ENCODE measurements at places on chromosomes 1 and 21.

DNA sequence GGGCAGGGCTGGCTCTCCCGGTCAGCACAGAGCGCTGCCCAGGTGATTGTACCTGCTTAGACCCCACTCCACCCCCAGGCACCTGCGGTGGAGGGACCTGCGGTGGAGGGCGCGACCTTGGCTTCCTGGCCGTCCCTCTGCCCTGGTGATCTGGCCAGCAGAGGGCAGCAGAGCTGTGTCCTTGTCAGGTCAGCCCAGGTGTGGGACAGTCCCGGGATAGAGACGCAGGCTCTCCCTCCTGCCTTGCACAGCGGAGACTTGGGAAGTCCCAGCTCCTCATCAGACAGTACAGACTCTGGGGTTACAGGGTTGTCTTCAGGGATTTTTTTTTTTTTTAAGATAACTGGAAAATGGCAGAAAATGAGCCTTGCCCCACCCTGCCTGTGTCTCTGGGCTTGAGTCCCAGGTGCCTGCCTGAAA lies 10.0 kb downstream of the SLX9 start:
- DNase-seq: peak; percentile 84

GRCh38 chr21:28207436-28208173 lies 785.1 kb downstream of the LTN1 start:
- peak; percentile 14 for DNase-seq

DNA sequence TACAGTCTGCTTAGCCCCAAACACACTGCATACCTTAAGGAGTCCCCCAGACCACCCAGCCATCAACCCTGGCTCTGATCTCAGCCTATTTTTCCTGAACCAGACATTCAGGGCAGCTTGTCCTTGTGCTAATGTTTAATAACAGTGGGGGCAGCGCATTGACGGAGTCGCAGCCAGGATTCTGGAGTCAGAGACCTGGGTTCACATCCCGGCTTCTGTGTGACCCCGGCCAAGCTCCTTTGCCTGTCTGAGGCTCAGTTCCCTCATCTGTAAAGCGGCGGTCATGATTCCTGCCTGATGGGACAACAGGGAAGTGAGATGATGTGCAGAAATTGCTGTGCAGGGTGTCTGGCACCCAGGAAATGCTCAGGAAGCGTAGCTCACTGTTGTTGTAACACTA lies 63.1 kb downstream of the MATN1 start:
- DNase-seq: no peak

GRCh38 chr1:167899253-167899681 lies 14.7 kb downstream of the ADCY10 start:
- DNase-seq: no peak
